Stimulated activated naive CD4-positive, alpha-beta T cell treated with Interleukin-2 at 50 U/mL for 16 hours (primary cell): ENCODE measurements at places on chromosomes 13 and 19.

DNA sequence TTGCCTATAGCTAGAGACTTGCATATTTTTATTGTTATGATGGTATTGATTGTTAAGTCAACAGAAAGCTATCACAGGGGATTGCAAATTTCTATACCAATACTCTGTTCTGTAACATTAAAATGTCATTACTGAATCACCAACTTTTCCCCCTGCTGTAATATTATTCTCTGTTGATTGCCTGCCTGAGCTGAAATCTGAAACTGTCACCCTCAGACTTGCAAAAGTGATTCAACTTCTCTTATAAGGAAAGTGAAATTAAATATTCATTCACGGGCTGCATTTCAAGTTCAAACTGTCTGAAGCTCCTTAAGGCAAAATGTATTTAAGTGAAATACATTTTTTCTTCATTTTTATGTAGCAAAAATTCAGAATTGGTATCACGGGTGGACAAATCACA lies 723.2 kb downstream of the PCDH9 start:
- no peak for DNase-seq

GRCh38 chr19:1864480-1865171 lies 1.2 kb upstream of the KLF16 start:
- peak; percentile 52 for DNase-seq

GRCh38 chr13:23440821-23441618 lies 7.5 kb upstream of the SACS start:
- DNase-seq = no peak

DNA sequence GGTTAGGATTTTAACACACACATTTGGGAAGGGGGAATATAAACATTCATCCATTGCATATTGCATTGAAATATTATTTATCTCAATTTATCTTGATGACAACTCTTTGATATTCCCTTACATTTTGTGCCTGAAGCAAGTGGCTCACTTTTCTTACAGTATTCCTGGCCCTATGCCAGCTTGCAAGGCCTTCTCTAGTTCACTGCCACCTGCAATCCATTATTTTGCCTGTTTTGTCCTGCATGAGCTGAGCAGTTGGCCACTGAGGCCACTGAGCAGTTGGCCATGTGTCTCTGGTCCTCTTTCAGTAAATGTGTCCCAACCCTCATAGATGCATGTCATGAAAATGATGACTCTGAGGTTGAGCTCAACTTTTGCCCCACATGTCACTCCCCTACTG lies 49.8 kb downstream of the CBY2 start:
- no peak for DNase-seq

GRCh38 chr19:45150751-45151281 lies 10.0 kb downstream of the NKPD1 start:
- DNase-seq = no peak

DNA sequence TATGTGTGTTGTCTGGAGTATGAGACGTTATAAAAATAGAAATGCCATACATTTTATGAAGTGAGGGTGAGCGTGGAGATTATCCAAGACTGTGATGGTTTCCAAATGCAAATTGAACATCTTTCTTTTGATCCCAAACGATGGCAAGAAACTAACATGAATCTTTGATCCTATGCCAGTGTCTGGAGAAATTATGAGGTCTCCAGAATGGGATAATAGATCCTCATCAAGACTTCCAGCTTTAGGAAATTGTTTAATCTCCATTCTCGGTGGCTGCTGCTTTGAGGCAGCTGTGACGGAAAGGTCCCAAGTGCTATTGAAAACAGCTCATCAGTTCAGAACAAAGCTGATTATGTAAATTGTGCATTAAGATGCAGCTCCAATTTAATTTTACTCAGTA lies 30.8 kb downstream of the CBY2 start:
- DNase-seq = no peak

- no peak for DNase-seq
Measured at GRCh38 chr13:110421061-110421460, 114.0 kb downstream of the COL4A2 start.

DNA sequence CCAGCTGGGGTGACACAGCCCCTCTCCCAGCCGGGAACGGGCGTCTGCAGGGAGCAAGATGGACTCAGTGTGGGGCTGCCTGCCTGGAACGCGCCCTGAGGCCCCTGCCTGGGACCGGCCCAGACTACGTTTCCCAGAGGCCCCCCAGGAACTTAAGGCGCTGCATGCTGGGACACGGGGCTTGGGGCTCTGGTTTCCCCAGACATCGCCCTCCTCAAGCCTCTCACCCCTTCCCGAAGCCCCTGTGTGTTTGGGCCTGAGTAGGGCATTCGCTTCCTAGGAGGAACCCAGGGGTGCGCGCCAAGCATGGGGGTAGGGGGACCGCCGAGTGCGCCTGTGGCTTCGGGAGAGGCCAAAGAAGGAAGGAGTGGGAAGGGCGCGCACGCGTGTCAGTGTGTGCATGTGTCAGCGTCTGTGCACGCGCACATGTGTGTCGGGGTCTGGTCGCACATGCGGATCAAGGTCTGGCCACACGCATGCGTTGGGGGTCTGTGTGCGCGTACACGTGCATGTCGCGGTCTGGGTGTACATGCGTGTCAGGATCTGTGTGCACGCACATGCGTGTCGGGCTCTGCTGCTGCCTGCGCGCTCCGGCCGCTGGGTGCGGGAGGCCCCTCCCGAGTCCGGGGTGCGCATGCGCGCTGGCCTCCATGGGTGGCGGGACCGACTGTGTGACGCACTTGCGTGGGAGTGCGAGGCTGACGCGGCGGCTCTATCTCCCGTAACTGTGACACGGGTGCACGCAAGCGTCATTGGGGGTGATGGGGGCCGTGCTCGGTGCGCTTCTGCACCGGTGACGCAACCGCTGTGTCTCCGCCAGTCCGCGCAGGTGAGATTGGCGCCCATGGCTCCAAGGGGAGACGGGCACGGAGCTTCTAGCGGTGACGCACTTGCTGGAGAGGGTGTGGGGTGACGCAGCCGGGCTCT lies 16.2 kb downstream of the ZNF331 start:
- DNase-seq = peak; percentile 90
